GM12892 (cell line): ENCODE measurements at places on chromosomes 7 and 10.

DNA sequence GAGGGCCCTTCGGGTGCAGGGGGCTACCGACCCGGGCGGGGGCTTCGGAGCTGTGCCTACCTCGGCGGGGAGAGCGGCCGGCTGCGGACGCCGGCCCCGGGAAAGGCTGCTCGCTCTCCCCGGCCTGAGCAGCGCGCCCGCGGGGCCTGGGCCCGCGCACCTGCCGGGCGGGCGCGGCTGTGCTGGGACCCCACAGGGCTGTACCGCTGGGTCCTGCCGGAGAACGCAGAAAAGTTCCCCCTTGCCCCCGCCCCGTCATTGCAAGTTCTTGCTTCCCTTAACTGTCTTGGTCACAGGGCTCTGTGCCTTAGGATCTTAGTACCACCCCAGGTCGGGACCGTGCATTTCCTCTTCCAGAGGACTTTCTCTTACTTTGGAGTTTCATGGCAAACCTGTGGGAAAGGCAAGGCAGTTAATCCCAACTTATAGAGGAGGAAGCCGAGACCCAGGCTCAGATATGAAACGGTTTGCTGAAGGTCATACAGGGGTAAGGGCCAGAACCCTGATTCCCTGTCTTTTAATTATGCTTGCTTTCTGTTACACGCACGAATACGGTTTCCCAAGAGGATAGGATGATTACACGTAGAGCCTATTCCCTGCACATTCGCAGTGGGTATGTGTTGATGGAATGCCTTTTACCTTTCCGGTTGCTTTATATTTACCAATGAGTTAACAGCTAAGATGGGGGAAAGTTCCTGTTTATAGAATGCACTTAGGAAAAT lies 652 bp downstream of the PCGF5 start:
- DNase-seq = no peak

DNA sequence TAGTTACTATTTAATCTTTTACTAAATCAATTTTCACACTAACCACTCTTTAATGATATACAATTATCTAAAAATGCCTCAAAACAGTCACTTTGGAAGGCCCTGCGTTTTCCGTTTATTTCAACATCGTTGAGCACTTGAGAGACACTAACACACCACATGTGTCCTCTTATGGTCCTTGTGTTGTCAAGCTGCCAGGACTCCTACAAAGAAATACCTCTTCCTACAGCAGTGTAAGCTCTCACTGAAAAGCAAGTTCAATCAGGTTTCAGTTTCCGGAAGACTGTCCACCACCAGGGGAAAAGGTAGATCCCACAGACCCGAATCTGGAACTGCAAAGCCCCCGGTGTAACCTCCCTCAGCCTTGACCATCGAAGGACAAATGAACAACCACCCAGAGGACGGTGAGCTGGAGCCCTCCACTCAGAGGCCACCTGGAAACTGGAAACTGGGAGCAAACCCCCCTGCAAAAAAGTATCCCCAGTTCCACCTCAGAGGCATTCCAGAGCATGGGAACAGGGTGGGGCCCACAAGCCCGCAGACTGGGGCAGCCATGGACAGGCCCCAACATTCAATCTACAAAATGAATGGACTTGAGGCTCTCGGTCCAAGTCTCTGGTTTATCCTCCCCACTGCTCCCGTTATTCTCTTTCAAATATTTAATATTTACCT lies 37.6 kb downstream of the KCNH2 start:
- no peak for DNase-seq

DNA sequence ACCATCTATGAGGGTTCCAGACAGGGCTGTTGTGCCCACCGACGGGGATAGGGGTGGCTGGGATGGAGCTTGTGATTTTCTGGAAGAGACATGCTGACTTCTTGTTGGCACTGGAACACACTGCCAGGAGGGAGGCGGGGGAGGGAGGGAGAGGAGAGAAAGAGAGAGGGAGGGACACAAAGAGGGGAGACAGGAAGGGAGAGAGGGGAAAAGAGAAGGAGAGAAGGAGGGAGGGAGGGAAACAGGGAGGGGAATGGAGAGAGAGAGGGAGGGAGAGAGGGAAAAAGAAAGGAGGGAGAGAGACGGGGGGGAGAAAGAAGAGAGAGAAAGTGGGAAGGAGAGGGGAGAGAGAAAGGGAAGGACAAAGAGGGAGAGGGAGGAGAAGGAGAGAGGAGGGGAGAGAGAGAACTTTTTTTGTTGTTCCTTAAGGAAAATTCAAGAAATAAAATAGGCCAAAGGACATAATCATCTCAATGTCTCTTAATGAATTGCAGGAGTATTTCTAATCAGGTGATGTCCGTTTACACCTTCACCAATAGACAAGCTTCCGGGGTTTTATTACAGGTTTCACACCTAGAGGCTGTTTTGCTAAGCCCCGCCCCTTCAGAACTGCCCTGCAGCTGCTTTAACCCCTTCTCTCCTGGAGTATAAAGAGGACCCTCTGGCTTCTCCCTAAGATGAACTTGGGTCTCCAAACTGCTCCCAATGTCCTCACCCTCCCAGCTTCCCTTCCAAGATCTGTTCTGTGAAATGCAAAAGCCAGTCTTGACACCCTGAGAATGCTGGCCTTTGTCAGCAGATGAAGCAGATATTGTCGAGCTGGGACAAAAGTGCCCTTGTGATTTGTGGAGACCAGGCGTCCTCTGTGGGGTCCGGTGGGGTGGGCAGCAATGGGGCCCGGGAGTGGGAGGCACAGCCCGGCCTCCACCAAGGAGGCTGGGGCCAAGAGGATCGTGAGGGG lies 82.0 kb upstream of the GTF2IRD1 start:
- DNase-seq = no peak

DNA sequence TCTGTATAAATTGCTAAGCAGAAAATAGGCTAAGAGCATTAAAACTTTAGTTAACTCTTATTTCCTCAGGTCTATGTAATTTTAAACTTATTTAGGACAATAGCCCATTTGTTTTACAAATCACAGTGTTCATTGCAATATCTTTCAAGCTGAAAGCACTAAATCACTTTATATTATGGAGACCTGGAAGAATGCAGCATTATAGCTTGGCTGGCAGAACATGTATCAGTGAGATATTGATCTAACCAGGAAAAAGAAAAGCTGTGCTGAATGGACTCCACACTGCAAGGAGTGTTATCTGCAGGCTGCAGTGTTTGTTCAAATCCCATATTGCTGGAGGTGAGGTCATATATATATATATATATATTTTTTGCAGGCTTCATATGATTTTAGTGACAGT lies 517.5 kb downstream of the NRG3 start:
- no peak for DNase-seq

DNA sequence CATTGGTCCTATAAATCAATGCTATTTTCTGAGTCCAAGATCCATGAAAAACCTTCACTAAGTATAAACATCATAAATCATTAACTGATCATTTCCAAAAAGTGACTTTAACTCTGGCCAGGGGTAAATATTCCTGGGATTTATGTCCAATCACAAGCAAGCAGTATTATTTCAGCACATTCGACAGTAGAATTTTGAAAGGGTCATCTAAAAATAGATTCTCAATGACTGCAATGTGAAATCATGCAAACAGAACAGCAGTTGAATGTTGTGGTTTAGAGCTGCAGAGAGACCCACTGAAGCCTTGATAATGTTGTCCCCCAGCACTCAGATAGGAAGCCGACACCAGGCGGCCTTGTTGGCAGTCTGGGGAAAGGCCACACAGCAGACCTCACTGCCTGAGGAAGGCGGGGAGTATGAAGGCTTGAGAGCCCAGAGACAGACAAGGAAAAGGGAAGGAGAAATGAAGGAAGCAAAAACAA lies 38.1 kb downstream of the FAM107B start:
- DNase-seq = no peak

- DNase-seq = no peak
These were observed 155.8 kb upstream of the AOAH start for GRCh38 chr7:36880108-36880507.

- DNase-seq = no peak
These were observed 237.3 kb downstream of the ZMYND11 start for GRCh38 chr10:372566-372965.

- DNase-seq = no peak
These were observed 80.5 kb downstream of the RBM33 start for GRCh38 chr7:155725006-155725355.

DNA sequence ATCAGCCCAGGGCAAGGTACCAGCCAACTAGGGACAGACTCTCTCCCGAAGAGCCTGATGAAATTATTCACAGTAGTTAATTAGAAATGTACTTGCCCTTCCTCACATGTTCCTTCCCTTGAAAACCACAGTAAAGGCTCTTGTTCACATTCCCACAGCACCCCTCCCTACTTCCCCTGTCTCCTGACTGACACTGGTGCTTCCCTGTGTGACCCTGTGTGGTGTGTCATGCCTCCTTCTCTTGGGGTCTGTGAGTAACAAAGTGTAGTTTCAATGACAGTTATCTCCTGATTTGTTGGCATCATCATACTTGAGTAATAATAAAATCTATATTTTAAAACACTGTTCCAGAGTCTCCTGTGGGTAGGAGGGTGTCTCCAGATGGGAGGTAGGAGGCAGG lies 209.7 kb downstream of the ABCA13 start:
- DNase-seq = no peak

GRCh38 chr7:151178236-151178635 lies 8.8 kb downstream of the ASB10 start:
- DNase-seq = no peak
